ENCODE measurements at places on chromosomes 2 and 18.
A peak's percentile ranks its signal among the peaks of the same experiment; 100 is the strongest.

DNA sequence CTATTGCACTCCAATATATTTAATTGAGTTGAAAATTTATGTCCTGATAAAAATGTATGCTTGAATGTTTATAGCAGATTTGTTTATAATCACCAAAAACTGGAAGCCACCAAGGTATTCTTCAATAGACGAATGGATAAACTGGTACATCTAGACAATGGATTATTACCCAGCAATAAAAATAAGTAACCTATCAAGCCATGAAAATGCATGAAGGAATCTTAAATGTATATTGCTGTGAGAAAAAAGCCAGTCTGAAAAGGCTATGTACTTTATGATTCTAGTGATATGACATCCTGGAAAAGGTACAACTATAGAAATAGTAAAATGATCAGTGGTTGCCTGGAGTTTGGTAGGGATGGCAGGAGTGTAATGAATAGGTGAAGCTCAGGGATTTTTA, 580.7 kb downstream of the DCC start:
- DNase-seq: no peak

- no peak for DNase-seq
Measured at GRCh38 chr2:69771461-69771860, 29.5 kb downstream of the ANXA4 start.

- peak; percentile 54 for DNase-seq
Measured at GRCh38 chr2:178072383-178073301, at the start of gene PDE11A. TSS of gene PDE11A (minus strand) at chr2:178072777. CDS start at chr2:178072437, 340 bp downstream.

GRCh38 chr2:28558158-28558820, 62.4 kb downstream of the PLB1 start:
- DNase-seq: peak; percentile 30

DNA sequence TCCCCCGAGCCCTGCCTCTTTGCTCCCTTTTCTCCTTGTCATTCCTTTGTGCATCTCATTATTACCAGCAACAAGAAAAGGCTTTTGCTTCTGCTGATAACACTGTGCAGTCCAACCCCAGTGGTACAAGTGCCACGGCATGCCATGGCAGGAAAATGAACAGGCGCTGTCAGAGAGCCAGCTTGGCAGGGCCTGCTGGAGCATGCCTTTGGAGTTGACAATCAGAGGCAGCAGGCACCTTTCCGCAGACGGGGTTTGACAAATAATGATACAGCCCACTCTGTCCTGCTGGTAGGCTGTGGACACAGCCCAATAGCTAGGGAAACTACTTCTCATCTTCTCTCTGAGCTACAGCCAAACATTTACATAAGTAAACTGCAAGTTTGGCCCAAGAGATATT, 243.9 kb upstream of the LRRTM1 start:
- DNase-seq: no peak

DNA sequence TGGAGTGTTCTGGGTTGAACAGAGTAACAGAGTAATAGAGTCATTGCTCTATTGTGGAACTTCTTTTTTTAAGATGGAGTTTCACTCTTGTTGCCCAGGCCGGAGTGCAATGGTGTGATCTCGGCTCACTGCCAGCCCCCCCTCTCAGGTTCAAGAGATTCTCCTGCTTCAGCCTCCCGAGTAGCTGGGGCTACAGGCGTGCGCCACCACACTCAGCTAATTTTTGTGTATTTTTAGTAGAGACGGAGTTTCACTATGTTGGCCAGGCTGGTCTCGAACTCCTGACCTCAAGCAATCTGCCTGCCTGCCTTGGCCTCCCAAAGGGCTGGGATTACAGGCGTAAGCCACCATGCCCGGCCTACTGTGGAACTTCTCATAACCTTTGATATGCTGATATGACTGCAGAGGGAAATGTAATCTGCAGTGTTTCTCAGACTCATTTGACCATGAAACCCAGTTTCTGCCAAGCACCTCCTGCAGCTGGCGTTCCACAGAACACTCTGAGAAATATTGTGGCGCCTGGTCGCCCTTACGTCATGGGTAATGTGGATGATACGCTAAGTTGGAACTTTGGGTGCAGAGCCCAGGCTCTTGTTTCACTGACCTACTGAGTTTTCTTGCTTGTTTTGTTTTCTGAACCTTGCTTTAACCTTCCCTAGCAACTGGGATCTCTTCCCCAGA, 213.8 kb downstream of the BCL2 start:
- DNase-seq: no peak

DNA sequence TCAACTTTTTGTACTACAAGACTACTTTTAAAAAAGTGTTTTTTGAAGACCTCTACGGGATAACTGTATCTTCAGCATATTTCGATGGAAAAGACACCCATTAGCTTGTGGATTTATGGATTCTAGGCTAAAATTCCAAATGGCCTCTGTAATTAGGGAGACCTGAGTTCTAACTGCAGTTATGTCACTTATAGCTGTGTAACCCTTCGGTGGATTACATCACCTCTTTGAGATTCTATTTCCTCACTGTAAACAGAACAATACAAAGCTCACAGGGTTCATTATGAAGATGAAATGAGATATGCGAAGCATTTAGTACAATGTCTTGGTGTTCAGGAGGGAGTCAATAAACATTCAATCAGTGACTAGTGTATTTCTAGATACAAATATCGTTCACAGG, 24.2 kb downstream of the LMAN2L start:
- DNase-seq: peak; percentile 44

DNA sequence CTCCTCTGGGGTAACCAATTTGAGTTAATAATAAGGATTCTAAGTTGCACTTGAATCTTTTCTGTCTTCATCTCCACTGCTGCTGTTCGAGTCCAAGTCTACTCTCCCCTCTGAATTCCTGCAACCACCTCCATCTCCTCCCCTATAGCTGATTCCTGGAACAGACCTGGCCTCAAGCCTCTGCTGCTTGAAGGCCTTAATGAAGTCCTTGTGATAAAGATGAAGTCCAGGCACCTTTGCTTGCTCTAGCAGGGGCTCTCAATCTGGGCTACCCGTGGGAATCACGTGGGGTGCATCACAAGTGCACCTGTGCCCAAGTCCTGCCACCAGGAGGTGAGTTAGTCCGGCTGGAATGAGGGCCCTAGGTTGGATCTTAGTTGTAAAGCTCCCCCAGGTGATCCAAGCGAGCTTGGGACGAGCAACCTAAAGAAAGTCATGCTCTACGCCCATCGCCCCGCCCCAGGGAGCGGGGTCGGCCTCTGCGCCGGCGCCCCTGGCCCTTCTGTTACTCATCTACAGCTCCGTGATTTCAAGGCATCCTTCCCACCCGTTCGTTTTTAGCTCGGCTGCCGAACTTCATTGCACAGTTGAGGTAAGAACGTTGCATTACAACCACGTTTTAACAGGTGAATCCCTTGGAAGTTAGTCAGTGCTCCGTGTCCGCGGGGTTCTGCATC, 905 bp upstream of the IAH1 start:
- DNase-seq: no peak

DNA sequence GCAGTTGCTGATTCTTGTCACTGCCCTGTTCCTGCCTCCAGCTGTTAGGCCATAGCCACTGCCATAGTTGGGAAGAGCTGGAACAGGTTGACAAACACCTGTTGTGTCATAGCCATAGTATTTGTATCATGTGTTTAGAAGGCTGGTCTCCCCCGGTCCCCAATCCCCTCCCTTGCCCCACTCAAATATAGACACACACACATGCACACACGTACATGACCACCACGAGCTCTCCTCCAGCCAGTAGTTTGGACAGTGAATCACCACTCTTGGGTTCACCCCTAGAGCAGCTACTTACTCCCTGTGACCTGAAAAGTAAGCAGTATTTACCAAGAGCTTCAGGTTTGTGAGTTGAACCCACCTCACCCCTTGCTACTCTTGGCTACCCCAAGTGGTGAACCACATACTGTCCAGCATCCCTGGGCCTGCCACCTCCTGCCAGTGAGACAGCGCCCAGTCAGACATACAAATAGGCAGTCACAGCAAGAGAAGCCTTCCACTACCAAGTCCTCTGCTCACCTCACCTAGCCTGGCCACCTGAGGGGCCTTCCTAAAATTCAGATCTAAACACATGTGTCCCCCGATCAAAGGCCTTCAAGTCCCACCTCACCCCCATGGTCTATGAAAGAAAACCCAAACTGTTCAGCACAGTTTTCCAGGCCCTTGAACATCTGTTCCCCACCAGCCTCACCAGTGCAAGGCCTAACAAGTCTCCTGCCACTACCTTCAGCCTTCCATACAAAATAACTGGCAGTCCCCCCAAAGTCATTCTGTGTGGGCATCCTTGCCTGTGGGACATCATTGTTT, 7.1 kb downstream of the PCBP1 start:
- no peak for DNase-seq

DNA sequence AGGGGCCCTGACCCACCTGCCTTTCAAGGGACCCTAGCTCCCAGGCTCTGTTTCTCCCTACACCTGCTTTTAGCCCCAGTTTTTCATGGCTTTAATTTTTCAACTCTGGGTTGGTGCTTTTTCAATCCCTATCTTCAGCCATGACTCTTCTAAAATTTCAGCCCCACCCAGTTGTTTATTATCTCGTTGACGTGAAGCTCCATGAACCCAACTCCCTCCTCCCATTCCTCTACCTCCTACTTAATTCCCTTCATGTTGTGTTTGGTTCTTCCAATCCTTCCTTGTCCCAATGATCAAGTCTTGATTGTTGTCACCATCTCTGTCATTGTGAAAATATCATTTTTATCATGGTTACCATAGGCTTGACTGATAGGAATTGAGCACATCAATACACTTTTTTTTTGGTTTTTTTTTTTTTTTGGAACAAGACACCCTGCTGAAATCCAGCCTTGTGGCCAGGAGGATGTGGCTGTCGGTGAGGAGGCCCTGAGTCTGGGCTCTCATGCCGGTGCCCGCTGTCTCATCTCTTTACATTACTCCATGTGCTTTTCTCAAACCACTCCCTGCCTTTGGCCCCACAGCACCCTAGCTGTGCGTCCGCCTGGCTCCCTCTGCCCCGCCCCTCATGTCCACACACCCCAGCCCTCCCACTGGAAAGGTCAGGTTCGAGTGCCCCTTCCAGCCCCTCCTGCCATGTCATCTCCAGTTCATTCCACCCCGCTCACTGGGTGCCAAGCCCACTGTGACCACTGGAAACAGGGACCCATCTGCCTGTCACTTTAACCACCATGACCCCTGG, 39.3 kb downstream of the NAPG start:
- DNase-seq: no peak

- DNase-seq: no peak
Measured at GRCh38 chr2:236294647-236295046, 30.4 kb upstream of the ASB18 start.

- DNase-seq: peak; percentile 38
Measured at GRCh38 chr2:126635736-126636135, 20.2 kb upstream of the GYPC start.

- no peak for DNase-seq
Measured at GRCh38 chr2:207831584-207832248, 62.0 kb upstream of the FZD5 start.

GRCh38 chr2:229703909-229704630, 10.3 kb downstream of the DNER start:
- DNase-seq: no peak

DNA sequence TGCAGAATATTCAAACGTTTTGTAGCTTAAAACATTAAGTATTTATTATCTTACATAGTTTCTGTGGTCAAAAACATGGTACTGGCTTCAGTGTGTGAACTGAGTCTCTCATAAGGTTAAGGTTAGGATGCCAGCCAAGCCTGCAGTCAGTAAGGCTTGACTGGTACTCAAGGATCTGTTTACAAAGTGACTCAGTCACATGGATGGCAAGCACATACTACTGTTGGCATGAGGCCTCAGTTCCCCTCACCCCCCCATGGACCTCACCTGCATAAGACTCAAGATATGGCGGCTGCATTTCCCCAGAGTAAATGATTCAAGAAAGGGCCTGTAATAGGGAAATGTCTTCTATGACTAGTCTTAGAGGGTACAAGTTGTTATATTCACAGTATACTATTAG, 1167.5 kb downstream of the DPP10 start:
- no peak for DNase-seq

GRCh38 chr18:58755304-58756010, 84.2 kb downstream of the MALT1 start:
- no peak for DNase-seq

- DNase-seq: peak; percentile 71
Measured at GRCh38 chr2:65300134-65300760, 72.6 kb downstream of the ACTR2 start.

GRCh38 chr2:116810645-116811044, 1003.8 kb upstream of the DDX18 start:
- no peak for DNase-seq

- DNase-seq: peak; percentile 90
Measured at GRCh38 chr2:223626716-223627115, 24.6 kb upstream of the SCG2 start.

GRCh38 chr2:135557530-135557929, 26.2 kb downstream of the R3HDM1 start:
- peak; percentile 39 for DNase-seq

- DNase-seq: peak; percentile 82
Measured at GRCh38 chr2:227871375-227871791, at the start of gene DAW1. TSS of gene DAW1 (plus strand) at chr2:227871631. CDS start at chr2:227871690, 59 bp downstream.

DNA sequence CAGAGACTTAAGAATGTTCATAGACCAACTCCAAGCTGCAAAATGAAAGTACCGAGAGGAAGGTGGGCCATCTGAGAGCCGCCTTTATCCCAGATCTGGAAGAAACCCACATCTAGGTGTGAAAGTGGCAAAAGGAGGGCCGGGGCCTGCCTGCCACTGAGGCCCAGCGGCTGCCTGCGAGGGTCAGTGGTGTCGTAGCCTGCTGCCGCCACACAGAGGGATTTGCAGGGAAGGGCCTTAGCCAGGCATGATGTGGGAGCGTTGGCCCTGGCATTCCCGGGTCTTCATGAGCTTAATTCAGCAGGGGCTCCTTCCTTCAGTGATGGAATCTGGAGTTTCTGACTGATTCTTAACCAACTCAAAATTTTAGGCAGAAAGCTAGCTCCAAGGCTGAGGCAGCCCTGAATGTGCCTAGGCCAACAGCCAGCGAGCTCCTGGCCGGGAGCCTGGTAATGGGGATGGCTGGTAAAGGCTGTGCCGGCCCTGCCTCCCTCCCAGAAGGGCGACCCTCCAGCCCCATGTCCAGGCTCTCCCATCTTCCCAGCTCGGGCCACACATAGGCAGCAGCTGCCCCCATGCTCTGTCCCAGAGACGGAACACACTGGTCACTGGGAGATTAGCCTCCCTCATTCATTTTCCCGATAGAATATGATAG, 230.1 kb downstream of the AGAP1 start:
- DNase-seq: no peak

DNA sequence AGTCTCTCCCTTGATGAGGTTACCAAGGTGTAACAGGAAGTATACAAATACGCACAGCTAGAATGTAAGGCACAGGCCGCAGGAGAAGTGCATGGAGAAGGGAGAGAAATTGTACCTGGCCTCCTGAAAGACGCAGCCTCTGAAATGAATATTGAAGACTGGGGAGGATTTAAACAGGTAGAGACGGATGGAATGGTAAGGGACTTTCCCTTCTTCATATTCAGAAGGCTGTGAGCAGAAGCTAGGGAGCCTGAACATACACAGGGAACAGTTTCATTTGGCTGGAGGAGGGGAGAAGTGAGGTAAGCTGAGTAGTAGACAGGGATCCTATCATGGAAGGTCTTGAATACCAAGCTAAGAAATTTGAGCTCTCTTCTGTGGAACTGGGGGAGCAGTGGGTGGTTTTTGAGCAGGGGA, 112.7 kb downstream of the ANKRD44 start:
- DNase-seq: no peak

- DNase-seq: no peak
Measured at GRCh38 chr2:64023485-64024258, 4.4 kb upstream of the VPS54 start.

GRCh38 chr18:63135101-63135500, 184.5 kb downstream of the BCL2 start:
- no peak for DNase-seq

Data from choroid plexus epithelial cell (primary cell).